ENCODE measurements at places on chromosomes 5 and 9.

DNA sequence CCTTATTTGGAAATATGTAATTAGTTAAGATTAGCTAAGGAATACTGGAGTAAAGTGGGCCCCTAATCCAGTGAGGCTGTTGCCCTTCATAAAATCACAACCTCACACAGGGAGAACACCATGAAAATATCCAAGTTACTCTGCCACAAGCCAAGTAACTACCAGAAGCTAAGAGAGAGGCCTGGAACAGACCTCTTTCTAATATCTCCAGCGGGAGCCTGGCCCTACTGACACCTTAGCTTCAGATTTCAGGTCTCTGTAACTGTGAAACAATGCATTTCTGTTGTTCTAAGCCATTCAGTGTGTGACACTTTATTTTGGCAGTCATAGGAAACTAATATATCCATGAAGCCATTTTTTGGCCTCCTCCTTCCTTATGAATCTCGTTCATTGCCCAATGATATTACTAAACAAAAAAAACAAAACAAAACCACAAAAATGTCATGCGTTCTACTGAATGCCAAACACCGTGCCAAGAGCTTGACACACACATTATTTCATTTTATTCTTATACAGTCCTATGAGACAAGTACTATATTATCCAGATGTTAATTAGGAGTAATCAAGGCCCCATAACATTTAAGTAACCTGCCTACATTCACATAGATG lies 699.0 kb downstream of the MAT2B start:
- DNase-seq = no peak

- peak; percentile 82 for DNase-seq
Observed at GRCh38 chr9:77011973-77012821, 7.3 kb upstream of the FOXB2 start.

GRCh38 chr5:109779036-109779735 lies 89.5 kb downstream of the MAN2A1 start:
- no peak for DNase-seq

- peak; percentile 90 for DNase-seq
Observed at GRCh38 chr5:157025093-157025698, 33.7 kb downstream of the HAVCR1 start.

- DNase-seq = no peak
Observed at GRCh38 chr5:168128557-168128956, 162.9 kb upstream of the WWC1 start.

DNA sequence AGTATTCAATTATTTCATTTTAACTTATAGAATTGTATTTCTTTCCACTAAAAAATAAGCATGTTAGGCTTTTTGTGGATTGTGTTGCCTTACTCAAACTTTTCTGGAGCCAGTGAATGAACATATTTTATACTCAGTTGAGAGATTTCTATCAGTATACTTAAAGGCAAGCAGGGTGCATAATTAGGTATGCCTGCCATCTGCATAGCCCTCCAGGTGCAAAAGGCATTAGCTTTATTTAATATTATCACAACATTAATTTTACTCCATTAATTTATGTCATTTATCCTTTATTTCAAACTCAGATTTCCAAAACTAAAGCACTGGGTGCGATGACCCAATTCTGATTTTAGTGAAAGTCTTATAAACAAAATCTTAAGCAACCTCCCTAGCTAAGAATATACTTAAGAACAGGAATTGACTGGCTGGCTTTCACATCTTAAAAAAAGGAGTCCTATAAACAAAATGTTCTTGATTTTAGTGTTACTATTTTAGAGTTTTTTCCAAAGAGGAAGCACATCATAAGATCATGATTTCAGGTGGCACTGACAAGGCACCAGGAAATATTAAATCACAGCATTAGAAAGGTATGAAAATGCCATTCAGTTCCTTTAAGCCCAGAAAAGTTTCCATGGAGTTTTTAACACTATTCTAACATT lies 178.4 kb downstream of the MPDZ start:
- no peak for DNase-seq

- no peak for DNase-seq
Observed at GRCh38 chr9:88652876-88653275, 117.9 kb downstream of the NXNL2 start.

DNA sequence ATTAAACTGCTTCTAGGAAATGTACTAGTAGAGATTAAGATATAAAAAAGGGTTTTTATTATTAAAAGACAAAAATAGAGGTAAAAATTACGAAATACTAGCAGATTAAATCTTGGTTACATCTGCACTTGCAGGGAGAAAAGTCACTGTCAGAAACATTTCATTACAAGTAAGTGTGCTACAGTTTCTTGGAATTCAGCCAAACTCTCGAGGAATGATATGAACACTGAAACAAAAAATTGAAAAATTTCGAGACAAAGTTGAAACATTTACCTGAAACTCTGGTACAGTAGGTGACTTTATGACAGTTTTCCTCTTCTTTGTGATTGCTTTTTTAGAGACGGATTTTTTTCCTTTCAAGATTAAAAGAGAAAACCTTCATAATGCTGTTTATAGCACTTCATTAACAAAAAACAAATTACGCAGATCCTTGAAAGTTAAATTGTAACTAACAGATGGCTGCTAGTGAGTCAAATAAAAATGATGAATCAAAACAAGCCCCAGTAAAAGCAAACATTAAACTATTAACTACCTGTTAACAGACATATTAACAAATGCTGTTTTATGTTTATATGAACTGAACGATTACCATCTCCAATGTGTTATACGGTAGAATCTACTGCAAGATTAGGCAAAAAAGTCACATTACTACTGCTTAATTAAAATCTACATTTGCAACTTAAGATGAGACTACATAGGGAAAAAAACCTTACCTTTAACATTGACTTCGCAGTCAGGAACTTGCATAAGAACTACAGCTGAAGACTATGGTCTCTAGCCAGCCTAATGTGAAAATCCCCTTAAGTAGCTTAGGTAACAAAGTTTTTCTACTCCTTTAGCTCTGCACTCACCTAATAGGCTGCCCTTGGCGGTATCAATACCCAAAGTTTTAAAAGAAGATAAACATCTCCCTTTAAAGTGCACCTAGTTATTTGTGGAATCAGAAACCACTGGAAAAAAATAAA lies 61.4 kb downstream of the RANBP6 start:
- DNase-seq = no peak

DNA sequence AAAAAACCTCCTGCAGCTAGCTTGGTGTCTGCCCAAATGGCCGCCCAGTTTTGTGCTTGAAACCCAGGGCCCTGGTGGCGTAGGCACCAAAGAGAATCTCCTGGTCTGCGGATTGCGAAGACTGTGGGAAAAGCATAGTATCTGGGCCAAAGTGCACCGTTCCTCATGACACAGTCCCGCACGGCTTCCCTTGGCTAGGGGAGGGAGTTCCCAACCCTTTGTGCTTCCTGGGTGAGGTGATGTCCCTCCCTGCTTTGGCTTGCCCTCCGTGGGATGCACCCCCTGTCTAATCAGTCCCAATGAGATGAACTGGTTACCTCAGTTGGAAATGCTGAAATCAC lies 83.0 kb upstream of the JAK2 start:
- DNase-seq = no peak

DNA sequence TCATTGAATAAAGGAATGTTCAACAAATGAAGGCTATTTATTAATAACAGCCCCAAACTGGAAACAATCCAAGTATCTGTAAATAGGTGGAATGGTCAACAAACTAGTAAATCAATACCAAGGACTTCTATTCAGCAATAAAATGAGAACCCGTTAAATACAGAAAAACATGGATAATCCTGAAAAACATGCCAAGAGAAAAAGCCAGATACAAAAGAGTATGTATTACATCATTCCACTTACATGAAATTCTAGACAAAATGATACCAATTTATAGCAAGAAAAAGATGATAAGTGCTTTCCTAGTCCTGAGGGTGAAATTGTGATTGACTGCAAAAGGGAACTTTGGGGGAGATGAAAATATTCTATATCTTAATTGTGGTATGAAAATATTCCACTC lies 3.1 kb downstream of the PJA2 start:
- no peak for DNase-seq

- DNase-seq = no peak
Observed at GRCh38 chr5:1214936-1215220, 10.3 kb upstream of the SLC6A18 start.

GRCh38 chr5:35067985-35068384 lies 20.2 kb upstream of the AGXT2 start:
- no peak for DNase-seq

DNA sequence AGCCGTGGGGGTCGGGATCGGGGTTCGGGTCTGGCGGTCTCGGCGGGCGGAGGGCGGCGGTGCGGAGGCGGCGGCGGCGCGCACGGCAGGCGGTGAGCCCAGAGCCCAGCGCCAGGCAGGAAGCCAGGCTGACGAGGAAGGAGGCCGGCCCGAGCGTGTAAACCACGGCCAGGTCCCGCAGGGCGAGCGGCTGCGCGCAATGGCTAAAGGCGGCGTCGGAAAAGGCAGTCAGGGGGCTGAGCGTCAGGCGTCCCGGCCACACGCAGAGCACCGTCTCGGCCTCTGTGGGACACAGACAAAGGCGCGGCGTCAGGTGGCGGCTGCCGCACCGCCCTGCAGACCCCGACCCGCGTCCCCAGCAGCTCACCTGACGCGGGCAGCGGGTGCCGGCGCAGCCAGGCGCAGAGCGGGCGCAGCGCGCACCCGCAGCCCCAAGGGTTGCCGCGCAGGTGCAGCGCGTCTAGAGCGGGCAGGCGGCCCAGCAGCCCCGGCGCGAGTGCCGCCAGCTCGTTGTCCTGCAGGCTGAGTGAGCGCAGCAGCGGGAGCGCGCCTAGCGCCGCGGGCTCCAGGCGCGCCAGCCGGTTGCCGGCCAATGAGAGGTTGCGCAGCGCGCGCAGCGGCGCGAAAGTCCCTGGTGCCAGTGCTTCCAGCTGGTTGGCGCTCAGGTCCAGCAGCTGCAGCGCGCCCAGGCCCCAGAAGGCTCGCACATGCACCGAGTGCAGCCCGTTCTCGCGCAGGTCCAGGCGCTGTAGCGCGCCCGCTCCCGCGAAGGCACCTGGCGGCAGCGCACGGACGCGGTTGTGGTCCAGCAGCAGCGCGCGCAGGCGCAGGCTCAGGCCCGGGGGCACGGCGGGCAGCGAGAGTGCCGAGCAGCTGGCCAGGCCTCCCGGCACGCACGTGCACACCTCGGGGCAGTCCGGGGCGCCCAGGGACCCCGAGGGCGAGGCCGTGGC lies 671 bp downstream of the LRRC26 start:
- peak; percentile 36 for DNase-seq

- DNase-seq = no peak
Observed at GRCh38 chr5:75138689-75139088, 86.3 kb upstream of the GCNT4 start.

DNA sequence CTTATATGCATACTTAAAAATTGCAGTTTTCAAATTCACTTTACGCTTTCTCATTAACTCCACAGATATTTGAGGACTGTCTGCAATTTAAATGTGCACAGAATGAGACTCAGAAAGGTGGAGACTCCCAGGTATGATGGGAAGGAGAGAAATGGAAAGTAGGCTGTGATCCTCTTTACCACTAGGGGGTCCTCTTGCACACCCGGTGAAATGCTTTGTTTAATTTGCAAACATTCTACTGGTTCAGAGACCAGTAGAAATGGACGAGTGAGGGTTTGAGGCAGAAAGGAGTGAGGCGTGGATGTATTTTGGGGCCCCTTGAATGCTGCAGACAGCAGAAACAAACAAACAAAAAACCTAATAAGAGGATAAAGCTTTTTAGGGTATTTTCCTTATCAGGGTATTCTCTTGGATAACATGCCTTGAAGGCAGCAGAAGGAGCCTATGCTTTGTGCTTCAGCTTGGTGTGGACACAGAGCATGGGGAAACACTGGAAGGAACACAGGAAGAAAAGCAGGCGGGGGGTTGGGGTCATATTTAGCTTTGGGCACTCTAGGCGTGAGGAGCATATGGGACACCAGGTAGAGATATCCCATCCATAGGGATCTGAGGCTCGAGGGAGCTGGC lies 410.1 kb downstream of the DMRT2 start:
- DNase-seq = peak; percentile 6

- DNase-seq = no peak
Observed at GRCh38 chr5:133708331-133708850, 96.0 kb upstream of the FSTL4 start.

DNA sequence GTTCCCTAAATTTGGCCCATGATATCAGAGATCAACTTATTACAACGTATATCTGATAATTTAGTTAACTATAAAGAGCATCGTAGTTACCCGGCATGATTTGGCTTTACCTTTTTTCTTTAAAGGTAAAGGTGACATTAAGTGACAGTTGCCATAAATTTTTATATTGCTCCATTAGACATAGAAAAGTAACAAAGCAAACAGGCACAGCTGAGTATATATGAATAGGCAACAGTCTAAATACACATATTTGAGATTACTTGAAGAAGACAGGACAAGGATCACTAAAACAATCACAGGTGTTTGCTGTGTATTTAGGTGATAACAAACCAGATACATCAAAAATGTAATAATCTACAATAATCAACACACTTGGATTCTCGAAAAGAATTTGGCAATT lies 34.8 kb downstream of the RFX3 start:
- DNase-seq = no peak

GRCh38 chr5:124923131-124923530 lies 176.7 kb upstream of the ZNF608 start:
- no peak for DNase-seq

- no peak for DNase-seq
Observed at GRCh38 chr5:138566792-138567191, 8.4 kb downstream of the HSPA9 start.

DNA sequence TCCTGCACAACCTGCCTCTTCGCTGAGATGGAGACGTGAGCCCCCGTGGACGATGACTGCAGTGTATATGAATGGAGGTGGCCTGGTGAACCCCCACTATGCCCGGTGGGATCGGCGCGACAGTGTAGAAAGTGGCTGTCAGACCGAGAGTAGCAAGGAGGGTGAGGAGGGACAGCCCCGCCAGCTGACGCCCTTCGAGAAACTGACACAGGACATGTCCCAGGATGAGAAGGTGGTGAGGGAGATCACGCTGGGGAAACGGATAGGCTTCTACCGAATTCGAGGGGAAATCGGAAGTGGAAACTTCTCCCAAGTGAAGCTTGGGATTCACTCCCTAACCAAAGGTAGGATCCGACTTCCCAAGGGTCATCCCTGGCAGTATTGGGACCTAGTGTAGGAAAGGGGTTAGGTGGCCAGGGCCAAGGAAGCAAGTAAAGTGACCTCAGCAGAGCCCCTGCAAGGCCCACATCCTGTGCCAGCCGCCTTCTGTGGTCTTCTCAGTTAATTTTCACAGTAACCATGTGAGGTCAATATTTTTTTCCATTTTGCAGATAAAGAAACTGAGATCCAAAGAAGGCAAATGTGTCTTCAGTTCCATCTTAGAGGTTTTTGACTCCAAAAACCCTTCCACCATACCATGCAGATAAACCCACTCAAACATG lies 53.8 kb downstream of the NIM1K start:
- DNase-seq = peak; percentile 5
